Hematopoietic multipotent progenitor cell treated with erythropoietin and hydrocortisone succinate and interleukin-3 and kit ligand, for 4 days (in vitro differentiated cells): ENCODE measurements at places on chromosomes 4 and X.

GRCh38 chr4:63921561-63921960 is 487.7 kb downstream of the TECRL start:
- no peak for DNase-seq

DNA sequence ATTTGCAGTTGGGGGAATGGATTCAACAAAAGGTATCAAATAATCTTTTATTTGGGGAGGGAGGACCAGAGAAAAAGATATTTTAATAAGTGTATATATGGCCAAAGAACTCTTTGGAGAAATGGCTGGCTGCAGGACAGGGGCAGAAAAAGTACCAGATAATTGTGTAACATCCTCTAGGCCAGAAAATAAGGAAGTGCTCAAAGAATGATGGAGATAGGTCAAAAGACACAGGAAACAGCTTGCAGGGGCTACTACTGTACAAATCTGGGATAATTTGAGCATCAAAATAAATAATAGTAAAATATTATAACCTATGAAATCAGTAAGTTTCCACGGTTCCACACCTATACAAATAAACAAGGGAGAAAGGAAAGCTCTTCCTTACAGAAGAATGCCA is 34.8 kb downstream of the KLHL5 start:
- DNase-seq = peak; percentile 63

DNA sequence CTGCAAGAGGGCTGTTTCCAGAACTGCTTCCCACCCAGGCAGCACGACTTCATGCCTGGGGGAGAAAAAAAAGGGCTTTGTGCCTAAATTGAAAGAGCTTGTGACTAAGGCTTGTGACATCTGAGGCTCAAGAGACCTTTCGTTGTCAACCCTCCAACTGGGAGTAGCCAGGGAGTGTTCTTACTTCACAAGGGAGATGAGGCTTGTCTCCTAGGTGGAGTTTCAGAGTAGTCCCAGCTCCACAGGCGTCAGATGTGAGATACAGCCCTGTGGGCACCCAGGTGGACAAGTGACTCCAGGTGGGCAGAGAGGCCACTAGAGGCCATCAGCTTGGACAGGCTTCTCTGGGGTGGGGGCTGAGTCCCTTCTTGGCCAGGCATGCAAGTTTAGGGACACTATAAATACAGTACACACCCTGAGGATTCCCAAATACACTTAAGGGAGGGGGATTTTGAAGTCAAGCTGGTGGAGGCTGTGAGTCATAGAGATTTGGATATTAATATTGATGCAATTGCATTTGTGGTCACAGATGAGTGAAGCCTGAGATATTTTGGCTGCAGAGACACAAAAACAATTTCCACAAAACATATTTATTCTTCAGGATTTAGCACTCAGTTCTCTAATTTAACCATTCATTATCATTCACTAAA is 40.1 kb upstream of the SETD7 start:
- DNase-seq = no peak

DNA sequence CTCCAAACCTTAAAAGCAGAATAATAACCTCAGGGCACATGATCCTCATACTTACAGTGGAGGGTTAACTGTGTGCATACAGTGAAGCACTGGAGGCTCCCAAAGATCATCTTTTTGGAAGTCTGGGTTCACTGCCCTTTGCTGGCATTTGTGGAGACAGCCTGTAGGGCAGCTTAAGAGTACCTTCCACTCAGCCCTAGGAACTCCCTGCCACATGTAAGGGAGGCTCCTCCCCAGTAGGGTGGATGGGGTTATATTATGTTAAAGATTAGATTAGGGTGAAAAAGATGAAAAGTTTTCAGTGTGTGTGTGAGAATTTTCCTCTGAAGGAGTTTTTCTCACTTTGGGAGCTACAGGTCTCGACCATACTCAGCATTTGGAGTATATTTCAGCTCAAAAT is 388.4 kb downstream of the RAB28 start:
- no peak for DNase-seq

DNA sequence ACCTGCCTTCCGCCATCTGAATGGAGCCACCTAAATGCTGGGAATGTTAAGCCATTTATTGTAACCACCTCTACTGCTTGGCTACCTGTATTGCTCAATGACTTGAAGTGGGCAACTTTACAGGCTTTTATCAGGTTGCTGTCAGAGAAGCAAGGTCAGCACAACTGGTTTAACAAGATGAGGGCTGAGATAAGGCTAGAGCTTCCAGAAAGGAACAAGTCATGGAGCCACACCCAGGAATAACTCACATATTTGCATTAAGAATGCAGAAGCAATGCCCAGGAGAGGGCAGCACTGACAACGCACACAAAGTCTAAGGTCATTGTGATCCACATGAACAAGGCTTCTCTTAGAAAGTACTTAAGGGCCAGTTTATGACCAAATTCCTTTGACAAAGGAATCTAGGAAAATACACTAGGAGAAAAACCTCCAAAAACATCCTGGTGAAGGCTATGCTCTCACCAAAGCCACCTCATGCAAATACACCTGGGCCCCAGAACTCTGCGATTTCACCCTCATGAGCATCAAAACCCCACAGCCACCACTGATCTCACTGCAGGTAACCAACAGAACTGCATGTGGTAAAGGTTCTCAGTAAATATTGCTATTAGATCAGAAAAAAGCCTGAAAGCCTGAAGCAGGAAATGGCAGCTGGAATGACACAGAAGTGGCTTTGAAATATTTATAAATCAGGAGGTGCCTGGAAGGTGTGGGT is 15.0 kb upstream of the STS start:
- peak; percentile 66 for DNase-seq

DNA sequence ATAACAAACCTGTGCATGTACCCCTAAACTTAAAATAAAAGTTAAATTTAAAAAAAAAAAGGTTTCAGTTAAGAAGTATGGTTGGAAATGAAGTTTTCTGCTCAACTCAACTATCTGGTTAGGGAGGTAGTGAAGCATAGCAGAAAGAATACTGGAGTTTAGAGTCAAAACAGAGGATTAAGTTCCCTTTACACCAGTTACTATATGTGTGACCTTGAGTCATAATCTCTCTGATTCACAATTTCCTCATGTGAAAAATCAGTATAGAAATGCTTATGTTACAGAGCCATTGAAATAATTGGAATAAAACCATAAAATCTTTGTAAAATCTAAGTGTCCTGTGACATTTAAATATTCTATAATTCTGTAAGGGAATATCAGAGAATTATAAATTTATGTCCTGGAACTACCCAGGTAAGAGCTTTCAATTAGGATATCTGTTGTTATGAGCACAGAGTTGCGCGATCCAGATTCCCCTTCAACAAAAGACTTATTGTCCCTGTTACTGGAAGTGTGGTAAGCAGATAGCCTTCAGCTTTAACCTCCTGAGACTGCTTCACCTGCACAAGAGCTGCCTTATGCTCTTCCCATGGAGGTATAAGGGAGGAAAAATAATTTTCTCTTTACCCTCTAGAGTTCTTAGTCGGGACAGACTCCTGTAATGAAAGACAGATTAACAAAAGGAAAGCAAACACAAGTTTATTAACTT is 203.8 kb upstream of the NRK start:
- no peak for DNase-seq

- no peak for DNase-seq
These were observed 142.3 kb upstream of the F9 start for GRCh38 chrX:139388254-139388653.

DNA sequence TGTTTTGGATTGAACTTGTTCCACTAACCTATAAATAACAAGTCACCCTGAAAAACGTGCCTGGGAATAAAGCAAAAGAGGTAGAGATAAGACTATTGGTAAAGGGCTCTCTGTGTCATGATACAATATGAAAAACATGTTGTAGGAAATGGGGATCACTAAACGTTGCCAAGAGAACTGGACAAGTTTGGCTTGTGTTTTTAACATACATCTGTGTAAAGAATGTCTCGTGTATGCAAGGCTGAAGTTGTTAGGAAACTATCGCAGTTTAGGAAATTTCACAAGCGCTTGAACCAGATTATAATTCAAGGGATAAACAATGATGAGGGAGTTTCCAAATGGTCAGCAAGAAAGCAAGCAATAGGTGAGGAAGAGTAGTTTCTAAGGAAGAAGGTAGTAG is 655.8 kb downstream of the PCDH7 start:
- no peak for DNase-seq

- DNase-seq = no peak
These were observed 522.5 kb upstream of the AGA start for GRCh38 chr4:177964693-177965168.

- no peak for DNase-seq
These were observed 790.1 kb downstream of the TECRL start for GRCh38 chr4:63618883-63619718.

- DNase-seq = peak; percentile 80
These were observed 126.3 kb downstream of the FBXO8 start for GRCh38 chr4:174157106-174157607.

DNA sequence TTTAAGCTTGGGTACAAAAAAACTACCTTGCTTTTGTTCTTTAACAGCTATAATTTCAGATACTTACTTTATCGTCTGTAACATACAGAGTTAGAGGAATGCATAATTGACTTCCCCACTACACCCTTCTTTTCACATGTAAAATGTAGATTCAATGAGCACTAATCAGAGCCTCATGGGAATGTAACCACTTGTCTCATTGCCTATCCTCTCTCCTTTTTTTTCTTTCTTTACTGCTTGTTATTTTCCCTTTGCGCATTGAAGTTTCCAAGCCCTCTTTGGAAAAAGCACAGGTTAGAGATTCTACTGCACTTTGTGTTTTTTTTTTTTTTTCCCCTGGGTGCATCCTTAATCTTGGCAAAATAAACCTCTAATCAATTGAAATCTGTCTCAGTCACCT is 965.1 kb upstream of the PABPC4L start:
- no peak for DNase-seq
